ENCODE measurements at places on chromosomes 1 and 21.

- no peak for DNase-seq
These were observed 53.8 kb downstream of the PRDM2 start for GRCh38 chr1:13753636-13754402.

DNA sequence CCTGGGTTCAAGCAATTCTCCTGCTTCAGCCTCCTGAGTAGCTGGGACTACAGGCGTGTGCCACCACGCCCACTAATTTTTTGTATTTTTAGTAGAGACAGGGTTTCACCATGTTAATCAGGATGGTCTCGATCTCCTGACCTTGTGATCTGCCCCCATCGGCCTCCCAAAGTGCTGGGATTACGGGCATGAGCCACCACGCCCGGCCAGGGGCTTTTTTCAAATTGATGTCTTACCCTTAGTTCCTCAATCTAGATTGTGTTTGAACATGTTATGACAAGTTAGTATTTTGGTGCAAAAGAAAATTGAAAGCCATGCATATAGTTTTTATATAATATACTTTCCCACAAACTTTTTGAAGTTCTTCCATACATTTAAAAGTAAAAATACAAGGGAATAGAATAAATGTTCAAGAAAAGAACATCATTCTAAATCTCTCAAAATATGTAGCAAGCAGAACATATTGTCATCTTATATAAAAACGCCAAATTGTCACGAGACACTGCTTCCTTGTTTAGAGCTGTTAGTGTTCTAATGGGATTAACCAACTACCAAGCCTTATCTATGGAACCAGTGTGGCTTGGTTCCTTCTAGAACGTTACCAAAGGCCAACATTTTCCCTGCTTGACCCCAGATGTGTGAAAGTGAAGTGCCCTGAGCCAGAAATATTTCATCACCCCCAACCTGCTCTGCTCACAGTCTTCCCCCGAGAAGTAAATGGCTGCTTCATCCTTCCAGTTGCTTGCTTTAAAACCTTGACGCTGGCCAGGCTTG lies 9.5 kb upstream of the PLEKHM2 start:
- DNase-seq, result no peak

- no peak for DNase-seq
These were observed 68.5 kb upstream of the CACYBP start for GRCh38 chr1:174931214-174931613.

DNA sequence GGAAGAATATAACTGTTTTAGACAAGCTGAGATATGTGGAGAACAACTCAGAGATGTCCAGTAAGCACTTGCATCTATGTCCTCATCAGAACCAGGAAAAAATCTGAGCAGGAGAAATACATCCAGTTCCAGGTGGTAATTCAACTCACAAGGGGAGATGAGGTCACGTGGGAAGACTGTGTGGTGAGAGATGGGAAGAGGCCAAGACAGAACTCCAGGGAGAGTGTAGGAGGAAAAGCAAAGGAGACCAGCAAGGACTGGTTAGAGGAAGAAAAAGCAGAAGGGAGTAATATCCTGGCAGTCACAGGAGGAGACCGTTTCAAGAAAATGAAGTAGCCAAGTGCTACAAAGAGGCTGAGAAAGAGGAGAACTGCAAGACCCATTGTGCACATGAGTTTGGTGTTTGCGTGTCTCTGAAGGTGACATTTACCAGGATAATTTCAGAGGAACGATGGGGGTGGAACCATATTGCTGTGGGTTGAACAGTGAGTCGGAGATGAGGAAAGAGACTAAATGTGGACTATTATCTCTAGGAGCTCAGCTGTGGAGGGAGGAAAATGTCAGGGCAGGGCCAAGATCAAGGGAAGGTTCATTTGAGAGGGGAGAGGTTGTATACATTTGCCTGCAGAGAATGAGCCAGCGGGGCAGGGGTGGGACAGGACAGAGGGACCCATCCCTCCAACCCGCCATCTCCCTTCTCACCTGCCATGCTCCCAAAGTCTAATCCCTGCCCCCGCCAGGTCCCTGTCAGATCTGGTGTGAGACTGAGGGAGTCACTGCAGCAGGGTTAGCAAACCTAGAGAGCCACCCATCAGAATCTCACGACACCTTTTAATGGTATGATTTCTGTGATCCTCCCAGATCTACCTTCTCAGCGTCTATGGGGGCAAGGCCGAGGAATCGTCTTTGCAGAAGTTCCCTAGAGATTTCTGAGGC lies 24.9 kb downstream of the SUSD4 start:
- DNase-seq, result no peak

DNA sequence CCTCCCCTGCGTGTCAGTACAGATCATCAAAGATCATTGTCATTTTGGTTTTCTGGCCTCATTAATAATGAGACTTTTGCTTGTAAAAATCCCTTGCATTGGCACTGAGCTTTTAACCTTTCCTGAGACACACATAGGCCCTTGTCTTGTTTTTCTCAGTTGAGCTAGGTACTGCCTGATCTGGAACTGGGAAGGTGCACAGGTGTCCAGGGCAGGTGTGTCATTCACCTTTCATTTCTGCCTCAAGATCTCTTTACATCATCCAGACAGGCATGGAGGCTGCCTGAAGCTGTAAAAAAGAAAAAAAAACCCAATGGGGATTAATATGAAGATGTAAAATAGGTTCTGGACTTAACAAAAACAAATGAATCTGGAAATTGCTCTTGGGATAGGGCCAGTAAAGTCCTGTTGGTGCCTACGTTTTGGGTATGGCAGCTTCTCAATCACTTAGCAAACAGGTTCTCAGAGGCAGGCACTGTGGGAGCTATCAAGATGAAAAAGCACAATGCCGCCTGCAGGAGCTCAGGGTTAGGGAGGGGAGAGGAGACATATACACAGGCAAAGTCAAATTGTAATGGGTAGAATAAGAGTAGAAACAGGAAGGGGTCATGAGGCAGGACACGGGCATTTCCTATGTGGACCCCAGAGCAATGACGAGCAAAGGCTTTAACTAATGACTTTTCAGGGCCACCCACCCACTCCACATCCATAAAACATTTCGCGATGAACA lies 1.0 kb upstream of the KCNC4 start:
- no peak for DNase-seq

DNA sequence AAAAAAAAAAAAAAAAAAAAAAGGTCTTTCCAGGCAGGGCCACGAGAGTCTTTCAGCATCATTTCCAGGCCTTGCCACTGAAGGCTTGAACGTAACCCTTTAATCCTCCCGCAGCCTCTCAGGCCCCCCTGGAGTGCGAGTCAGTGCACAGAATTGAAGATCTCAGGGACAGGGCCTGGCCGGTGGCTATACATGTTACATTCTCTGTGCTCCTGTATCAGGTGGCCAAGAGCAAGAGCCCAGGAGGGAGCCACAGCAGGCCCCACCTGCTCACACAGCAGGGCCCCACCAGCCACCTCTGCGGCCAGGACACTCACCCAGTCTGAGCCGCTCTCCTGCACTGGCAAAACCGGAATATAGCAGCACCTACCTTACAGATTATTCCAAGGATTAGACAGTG lies 34.1 kb upstream of the SLC25A33 start:
- no peak for DNase-seq

GRCh38 chr1:201511941-201512539 lies 5.1 kb upstream of the CSRP1 start:
- peak; percentile 40 for DNase-seq

DNA sequence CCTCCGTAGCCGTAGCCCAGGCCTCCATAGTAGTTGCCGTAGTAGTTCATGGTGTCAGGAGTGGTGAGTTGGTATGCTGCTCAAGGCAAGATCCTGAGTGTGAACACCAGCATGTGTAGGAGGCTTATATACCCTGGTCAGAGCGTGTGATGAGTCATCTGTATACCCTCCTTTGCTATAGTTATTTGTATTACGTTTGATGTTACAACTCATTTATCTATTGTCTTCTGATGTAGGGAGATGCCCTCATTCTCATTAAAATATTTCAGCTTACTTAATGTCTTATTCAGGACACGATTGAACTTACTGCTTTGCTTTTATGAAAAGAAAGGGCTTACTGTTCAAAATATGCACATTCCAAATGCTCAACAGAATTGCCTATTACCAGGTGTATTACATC lies at the start of gene KRTAP19-5:
Gene KRTAP19-5 (minus strand): TSS at position 101 of the 400 bp plus-strand sequence. CDS start 51 bp downstream, at position 50.
- DNase-seq, result no peak

DNA sequence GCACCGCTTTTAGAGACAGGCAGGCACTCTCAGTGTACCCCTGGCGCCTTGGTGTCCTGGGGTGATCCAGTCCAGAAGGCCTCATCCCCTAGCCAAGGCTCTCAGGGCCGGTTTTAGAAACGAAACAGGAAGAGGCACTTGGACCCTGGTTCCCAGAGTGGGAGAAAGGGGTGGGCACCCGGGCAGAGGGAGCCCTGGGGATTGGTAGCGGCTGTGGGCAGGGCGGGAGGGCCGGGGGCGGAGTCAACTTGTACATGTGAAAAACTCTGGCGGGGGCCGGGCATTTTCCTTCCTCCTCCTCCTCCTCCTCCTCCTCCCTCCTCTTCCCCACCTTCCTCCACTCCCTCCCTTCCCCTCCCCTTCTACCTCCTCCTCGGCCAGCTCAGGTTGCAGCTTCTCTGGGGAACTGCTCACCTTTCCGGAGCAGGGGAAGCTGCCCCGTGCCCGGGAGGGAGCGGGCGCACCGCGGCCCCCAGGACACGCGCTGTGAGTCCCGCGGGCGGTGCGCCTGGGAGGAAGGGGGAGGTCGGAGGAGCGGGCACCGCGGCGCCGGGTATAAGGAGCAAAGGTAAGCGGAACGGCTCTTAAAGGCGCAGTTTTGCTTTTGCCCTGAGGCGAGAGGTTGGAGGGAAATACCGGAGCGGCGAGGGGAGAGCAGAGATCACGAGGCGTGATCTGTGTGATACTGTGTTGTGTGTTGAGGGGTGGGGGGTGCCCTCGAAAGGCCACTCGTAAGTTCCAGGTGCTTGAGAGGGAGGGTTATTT lies at the start of gene CDK18:
Gene CDK18 (plus strand): TSS at position 359 of the 765 bp plus-strand sequence. CDS start 18,499 bp downstream, outside the sequence.
- DNase-seq, result no peak

GRCh38 chr1:36080236-36080635 lies 3.7 kb upstream of the TEKT2 start:
- no peak for DNase-seq

DNA sequence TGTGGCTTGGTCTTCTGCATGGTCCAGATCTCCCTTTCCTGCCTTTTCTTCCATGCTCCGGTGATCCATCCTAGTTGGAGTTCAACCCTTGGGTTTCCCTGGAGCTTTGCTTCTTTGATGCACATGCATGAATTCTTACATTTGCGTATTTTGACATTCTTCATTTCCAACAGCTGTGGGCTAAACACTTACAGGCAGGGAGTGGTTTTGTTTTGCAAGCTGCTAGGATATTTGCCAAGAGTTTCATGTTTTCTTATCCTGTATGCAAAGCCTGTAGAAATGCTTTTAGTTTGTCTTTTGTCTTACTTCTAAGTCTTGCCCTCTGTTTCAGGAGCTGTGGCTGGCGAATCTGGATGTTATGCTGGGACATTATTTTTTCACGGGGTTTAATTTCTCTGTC lies 90.3 kb upstream of the PAXBP1 start:
- DNase-seq, result no peak

- DNase-seq, result no peak
These were observed 10.9 kb downstream of the LSS start for GRCh38 chr21:46217511-46218196.

- no peak for DNase-seq
These were observed 26.4 kb downstream of the RGL1 start for GRCh38 chr1:183831311-183831710.

- no peak for DNase-seq
These were observed 292.7 kb downstream of the SDCCAG8 start for GRCh38 chr1:243548516-243548915.

- DNase-seq, result no peak
These were observed 33.8 kb downstream of the STIL start for GRCh38 chr1:47280142-47280541.

- DNase-seq, result no peak
These were observed 13.8 kb upstream of the SLC6A9 start for GRCh38 chr1:44045064-44045463.

DNA sequence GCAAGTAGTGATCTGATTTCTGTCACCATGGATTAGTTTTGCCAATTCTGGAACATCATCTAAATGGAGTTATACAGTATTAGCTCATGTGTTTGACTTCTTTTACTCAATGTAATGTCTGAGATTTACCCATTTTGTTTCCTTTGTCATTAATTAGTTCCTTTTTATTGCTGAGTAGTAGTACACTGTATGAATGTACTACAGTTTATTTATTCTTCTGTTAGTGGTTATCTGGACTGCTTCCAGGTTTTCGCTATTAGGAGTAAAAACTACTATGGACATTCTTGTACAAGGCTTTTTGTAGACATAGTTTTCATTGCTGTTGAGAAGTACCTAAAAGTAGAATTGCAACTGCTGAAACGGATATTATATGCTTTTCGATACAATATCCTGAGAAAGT lies 14.1 kb downstream of the SUCO start:
- DNase-seq, result no peak

GRCh38 chr1:214165850-214166374 lies 115.0 kb upstream of the SMYD2 start:
- no peak for DNase-seq

GRCh38 chr1:233024199-233024598 lies 73.8 kb downstream of the NTPCR start:
- DNase-seq, result no peak

GRCh38 chr21:33824156-33824941 lies 91.3 kb downstream of the ATP5PO start:
- DNase-seq, result no peak

DNA sequence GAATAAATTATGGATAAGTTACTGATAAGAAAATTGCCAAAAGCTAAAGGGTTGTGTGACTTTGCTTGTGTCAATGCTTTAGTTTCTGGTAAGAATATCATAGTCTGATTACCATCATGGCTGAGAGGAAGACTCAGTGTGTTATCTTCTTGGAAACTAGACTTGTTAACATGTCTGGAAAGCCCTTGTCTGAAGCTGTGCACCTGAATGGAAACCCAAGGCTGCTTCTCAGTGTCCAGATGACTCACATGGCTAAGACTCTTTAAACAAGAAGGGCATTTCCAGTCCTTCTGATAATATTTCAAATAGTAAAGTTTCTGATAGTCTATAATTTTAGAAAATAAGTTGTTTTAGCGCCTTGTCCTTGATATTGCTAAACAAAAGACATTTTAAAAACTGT lies 1092.7 kb downstream of the PLA2G4A start:
- DNase-seq, result no peak

DNA sequence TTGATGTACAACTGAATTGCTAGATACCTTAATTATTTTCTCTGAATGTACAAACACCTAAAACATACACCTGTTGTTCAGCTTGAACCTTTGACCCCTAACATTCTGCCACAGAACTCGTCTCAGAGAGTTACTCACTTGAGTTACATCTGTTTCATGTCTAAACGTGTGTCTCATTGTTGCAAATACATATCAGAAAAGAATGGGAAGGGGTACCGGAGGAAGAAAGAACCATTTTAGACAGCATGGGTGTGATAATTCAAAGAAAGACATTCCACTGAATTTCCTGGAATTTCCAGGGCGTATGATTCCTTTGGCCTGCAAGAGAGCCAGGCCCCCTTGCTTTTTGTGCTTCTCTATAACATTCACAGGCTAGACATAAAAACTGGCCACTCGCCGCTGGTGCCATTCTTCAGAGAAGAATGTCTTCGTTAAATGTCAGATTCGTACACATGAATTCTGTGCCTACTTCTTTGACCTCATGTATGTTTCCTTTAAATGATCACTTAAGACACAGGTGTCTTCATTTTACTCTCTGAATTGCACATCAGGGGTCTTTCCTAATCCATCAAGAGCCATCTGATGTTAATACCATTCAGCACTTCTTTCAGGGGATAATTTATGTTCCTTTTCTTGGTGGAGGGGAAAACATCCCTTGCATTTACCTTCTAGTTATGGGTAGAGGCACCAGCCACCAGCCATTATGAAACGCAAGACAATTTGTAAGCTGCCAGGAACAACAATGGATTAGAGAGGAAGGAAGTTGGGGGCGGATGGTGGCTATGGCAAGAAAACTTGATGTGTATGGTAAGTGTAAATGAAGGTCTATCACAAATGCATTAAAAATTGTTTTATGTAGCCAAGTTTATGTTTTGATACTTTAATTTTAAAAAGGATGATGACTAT lies 12.7 kb downstream of the ATF3 start:
- DNase-seq, result no peak
